ENCODE measurements at places on chromosomes 5 and 9. TPM values are rescaled to one million over a fixed set of nuclear protein-coding genes. Genes with fewer than 3 reads are reported as not detected.

DNA sequence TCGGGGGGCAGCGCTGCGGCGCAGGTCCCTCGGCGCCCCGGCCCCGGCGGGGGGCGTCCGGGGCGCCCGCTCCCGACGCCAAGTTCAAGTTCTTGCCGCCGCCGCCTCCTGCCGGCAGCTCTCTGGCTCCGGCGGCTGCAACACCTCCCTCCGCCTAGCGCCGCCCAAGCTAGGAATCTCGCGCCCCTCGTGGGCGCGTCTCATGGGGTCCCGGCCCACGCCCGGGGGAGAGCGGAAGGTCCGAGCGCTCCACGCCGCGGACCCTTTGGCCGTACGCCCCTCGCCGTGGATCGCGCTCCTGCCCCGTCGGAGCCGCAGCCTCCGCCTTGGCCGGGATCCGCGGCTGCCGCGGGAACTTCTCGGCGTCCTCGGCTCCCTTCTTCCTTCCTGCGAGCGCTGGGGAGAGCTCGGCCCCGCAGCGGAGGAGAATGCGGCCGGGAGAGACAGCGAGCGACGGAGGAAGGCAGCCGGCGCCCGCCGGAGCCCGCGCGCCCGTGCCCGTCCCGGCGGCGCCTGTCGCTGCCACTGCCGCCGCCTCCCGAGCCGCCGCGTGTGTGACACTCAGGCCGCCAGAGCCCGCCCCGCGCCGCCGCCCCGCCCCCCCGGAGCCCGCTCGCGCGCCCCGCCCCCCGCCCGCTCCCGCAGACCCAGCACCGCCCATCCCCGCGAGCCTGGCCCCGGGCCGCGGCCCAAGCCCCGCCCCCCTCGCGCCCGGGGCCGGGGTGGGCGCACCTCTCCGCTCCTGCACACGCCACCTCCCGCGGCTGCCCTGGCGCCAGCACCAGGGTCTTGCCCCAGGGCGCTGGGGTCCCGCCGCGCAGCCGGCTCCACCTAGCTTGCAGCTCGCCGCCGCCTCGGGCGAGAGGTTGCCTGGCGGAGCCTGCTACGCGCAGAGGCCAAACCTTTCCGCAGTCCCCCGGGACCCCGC is at the start of gene SHB:
SHB (minus strand) TSS at position 527 of the 928 bp plus-strand sequence. CDS start 582 bp downstream, outside the sequence.
- H3K27ac ChIP-seq, result peak within 1 kb of the TSS; percentile 99
- peak; percentile 91 for DNase-seq
- H3K36me3 ChIP-seq, result no peaks in the 10 kb centered on the region
- H3K27me3 ChIP-seq, result no peaks in the 10 kb centered on the region
- peaks cover 2% of the 10 kb centered on the region for H3K4me1 ChIP-seq
- peak within 1 kb of the TSS; percentile 93 for H3K4me3 ChIP-seq

- DNase-seq, result peak; percentile 1
- H3K4me3 ChIP-seq, result no peak overlapping the region
- H3K27ac ChIP-seq, result no peak overlapping the region
- H3K4me1 ChIP-seq, result no peaks in the 10 kb centered on the region
- no peaks in the 10 kb centered on the region for H3K36me3 ChIP-seq
Observed at GRCh38 chr5:15995341-15996052, 184.1 kb downstream of the MARCHF11 start.

- H3K4me1 ChIP-seq, result no peaks in the 10 kb centered on the region
- no peak overlapping the region for H3K4me3 ChIP-seq
- DNase-seq, result no peak
- no peaks in the 10 kb centered on the region for H3K36me3 ChIP-seq
- no peaks in the 10 kb centered on the region for H3K27me3 ChIP-seq
Observed at GRCh38 chr5:76351176-76351575, 51.9 kb upstream of the IQGAP2 start.

DNA sequence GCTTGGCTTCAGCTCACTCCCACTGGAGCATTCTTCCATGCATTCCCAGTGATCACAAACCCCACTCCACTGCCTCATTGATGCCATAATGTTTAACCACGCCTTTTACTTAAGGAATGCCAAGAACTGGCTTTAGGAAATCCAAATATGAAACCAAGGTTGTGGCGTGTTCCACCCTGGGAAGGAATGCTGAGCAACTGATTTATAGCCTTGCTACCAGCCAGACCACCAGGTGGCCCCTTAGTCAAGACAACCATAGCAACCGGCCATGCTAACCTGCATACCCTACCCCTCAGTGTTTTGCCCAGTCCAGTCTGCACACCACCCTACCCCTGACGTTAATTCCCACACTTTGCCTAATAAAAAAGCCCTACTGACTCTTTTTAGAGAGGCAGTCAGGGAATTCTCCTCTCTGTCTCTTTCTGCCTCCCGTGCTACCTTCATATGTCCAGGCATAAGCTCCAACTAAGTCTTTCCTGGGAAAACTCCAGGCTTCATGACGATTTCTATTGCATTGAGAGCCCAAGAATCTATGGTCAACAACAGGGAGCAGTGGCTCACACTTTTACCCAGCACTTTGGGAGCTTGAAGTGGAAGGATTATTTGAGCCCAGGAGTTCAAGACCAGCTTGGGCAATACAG is 27.0 kb upstream of the PRRC2B start:
- H3K36me3 ChIP-seq, result no peaks in the 10 kb centered on the region
- H3K27me3 ChIP-seq, result no peaks in the 10 kb centered on the region
- DNase-seq, result no peak

DNA sequence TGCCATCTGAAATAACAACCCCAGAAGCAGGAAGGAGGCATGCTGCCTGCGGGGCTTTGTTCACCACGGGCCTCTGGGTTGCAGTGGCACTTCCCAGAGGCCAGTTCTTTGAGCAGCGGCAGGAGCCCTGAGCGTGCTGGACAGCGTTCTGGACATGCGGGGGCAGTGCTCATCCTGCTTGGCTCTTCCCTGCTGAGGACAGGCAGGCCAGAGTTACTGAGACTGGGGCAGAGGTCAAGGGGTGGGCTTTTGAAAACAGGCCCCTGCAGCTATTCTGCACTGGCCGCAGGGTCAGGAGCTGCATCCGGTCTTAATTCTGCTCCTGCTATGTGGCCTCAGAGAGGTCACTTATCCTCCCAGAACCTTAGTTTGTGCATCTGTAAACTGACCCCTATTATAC is 258.6 kb downstream of the FSTL4 start:
- no peak overlapping the region for H3K27ac ChIP-seq
- DNase-seq, result no peak
- no peaks in the 10 kb centered on the region for H3K36me3 ChIP-seq
- H3K27me3 ChIP-seq, result no peaks in the 10 kb centered on the region

DNA sequence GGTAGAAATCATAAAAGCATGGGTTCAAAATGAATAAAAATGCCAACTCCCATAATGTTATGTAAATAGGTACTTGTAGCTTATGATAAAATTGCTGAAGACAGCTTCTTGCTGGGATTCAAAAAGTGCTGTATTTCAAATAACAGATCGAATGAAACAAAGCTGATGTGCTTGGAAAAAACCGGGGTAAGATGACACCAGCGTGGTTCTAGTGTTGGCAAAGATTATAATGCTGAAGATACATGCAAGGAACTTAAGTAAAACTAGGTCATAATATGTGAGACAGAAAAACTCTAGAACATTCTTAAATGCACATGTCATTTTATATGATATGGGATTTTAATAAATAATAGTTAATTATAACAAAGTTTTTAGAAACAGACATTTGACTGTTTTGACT is 44.4 kb upstream of the APC start:
- no peaks in the 10 kb centered on the region for H3K36me3 ChIP-seq
- DNase-seq, result no peak
- H3K27me3 ChIP-seq, result no peaks in the 10 kb centered on the region
- H3K4me1 ChIP-seq, result no peaks in the 10 kb centered on the region
- H3K27ac ChIP-seq, result no peak overlapping the region

DNA sequence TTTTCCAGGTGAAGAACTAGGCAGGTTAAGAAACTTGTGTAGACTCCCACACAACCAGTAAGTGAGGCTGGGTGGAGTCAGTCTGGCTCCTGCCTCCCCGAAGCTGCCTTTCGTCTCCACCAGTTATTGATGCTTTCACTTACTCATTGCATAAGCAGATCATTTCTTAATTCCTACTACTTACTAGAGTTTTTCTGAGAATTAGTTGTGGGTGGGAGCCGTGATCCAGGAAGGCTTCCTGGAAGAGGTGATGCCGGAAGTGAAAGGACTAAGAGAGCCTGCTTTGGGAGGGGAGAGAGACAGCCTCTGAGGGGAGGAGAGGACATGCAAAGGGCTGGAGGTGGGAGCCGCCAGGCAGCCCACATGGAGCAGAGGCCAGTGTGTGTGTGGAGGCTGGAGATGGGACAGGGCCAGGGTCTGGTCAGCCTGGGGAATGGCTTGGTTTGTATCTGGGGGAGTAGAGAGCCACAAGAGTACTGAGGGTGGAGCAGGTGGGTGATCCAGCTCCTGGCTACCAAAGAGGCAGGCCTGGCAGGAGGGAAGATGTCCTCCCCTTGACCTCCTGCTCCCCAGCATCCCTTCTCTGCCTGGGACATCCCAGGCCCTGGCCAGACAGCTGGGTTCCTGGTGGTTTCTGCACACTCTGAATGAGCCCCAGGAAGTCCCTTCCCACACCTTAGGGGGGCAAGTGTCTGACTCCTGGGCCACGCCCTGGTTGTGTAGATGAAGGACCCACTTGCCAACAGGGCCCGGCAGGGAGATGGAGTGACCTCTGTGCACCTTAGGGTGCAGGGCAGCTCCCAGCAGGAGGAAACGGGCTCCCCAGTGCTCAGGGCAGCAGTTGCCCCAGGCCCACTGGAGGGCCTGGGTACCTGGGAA is 12.2 kb upstream of the CARD19 start:
- H3K4me1 ChIP-seq, result peaks cover 4% of the 10 kb centered on the region
- no peaks in the 10 kb centered on the region for H3K36me3 ChIP-seq
- H3K4me3 ChIP-seq, result no peak overlapping the region

DNA sequence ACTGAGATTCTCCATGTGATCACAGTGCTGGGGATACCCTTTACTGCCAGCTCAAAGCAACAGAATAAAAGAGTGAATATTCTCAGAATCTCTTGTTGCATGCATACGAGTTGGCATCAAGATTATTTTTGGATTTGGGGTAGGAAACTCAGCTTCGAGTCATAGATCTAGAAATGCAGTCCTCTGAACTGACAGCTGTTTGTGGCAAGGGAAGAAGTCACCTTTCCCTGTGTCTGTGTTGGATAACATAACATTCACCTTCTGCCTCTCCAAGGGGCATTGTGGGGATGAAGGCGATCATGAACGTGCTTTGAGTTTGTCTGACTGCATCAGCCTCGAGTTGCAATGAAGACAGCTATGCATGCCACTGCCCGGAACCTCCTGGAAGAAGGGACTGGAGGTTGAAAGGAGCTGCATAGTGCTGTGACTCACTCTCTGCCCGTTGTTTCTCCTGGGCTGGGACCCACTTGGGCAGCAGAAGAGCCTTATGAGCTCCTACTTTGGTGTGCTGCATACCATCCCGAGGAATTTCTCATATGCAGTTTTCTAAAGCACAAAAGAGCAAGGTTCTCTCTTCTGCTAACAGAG is 231.7 kb downstream of the ARHGAP26 start:
- H3K27me3 ChIP-seq, result no peaks in the 10 kb centered on the region
- no peak overlapping the region for H3K4me3 ChIP-seq
- no peaks in the 10 kb centered on the region for H3K36me3 ChIP-seq
- no peak for DNase-seq
- H3K4me1 ChIP-seq, result no peaks in the 10 kb centered on the region

DNA sequence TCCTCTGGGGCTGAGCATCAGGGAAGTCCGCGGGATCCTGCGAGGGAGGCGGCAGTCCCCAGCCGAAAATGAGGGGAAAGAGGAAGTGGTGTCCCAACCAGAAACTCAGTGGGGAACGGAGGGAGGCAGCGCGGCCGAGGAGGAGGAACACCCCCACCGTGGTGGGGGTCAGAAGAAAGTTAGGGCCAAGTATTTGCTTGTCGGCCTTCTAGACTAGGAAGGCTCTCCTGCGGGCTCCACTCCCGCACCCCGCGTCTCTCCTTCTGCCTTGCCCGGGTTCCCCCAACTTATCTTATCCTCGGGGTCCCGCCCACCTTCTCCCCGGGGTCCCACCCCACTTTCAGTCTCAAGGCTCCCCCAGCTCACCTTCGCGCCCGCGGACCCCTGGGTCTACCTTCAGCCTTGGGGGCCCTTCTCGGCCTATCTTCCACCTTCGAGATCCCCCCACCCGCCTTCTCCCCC is 557 bp upstream of the PHF2 start:
- peak overlapping the region; percentile 78 for H3K27ac ChIP-seq
- no peaks in the 10 kb centered on the region for H3K36me3 ChIP-seq
- DNase-seq, result peak; percentile 81
- peaks cover 3% of the 10 kb centered on the region for H3K4me1 ChIP-seq
- H3K4me3 ChIP-seq, result peak overlapping the region; percentile 92
- H3K27me3 ChIP-seq, result no peaks in the 10 kb centered on the region

DNA sequence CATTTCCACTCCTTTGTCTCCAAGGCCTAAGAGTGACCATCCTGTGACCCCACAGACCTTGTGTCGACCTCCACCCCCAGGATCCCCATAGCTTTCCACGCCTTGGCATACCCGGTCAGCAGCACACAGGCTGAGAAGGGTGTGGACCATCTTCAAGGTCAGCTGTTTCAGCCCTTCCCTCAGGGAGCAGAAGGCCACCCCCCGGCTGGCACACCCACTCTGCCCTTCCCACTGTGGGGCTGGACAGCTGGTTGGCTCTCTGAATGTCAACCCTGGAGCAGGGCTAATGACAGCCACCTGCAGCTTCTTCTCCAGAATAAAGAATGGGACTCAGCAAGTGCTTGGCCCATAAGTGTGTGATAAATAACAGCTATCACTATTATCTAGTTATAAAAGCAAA is 93.1 kb downstream of the OLFM1 start:
- no peak for DNase-seq
- no peak overlapping the region for H3K4me3 ChIP-seq
- no peaks in the 10 kb centered on the region for H3K36me3 ChIP-seq
- no peaks in the 10 kb centered on the region for H3K27me3 ChIP-seq
- no peaks in the 10 kb centered on the region for H3K4me1 ChIP-seq

- peaks cover 2% of the 10 kb centered on the region for H3K36me3 ChIP-seq
- H3K4me3 ChIP-seq, result peak overlapping the region; percentile 80
- peak; percentile 37 for DNase-seq
Observed at GRCh38 chr5:61162832-61163567, 732 bp upstream of the SMIM15 start.

DNA sequence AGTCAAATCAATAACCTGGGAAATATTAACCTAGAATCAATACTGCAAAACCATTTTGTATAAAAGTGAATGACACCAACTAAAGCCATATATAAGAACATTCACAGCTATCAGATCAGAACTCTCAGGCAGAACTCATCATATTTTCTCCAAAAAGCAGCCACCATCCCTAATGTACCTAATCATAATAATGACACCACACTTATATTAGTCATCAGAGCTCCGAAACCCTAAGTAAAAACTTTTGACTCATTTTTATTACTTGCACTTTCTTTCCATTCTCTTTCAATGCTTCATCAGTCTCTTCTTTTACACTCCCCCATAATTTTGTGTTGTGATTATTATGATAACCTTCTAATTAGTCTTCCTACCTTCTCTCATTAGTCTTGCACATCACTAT is 45.3 kb downstream of the INSL6 start:
- H3K4me1 ChIP-seq, result no peaks in the 10 kb centered on the region

The GARIN3 gene
- not detected for polyA plus RNA-seq

The ADAMTS6 gene
- polyA plus RNA-seq, result 1.5 TPM

The ACTBL2 gene
- polyA plus RNA-seq, result not detected

The EQTN gene
- polyA plus RNA-seq, result 0.10 TPM

The PPP3R2 gene
- polyA plus RNA-seq, result not detected

The HSPA9 gene
- 93.7 TPM for polyA plus RNA-seq

The AUH gene
- polyA plus RNA-seq, result 51.4 TPM

The CSF1R gene
- polyA plus RNA-seq, result 4.1 TPM

The CDH12 gene
- not detected for polyA plus RNA-seq

The CCDC192 gene
- 0.07 TPM for polyA plus RNA-seq

All from small intestine (tissue), 16 donors.